Thyroid gland (tissue), 4 donors: ENCODE measurements at places on chromosomes 7 and 10. TPM values are rescaled to one million over a fixed set of nuclear protein-coding genes. Genes with fewer than 3 reads are reported as not detected.

FAM25G gene
- not detected for total RNA-seq

GHRHR gene
- not detected for total RNA-seq

HOXA7 gene
- 2.1 TPM for total RNA-seq

PAPOLB gene
- total RNA-seq = 0.40 TPM

CALD1 gene
- 167 TPM for total RNA-seq

HOXA5 gene
- total RNA-seq = 2.7 TPM

SSMEM1 gene
- total RNA-seq = not detected

CYP2C19 gene
- total RNA-seq = not detected

GRCh38 chr7:30852744-30853288 is 58.8 kb upstream of the AQP1 start:
- no peak for DNase-seq

- peak; percentile 44 for DNase-seq
These were observed 42.6 kb upstream of the CC2D2B start for GRCh38 chr10:95864906-95865813.

GRCh38 chr10:62618576-62619412 is 185.7 kb upstream of the ADO start:
- DNase-seq = no peak

DNA sequence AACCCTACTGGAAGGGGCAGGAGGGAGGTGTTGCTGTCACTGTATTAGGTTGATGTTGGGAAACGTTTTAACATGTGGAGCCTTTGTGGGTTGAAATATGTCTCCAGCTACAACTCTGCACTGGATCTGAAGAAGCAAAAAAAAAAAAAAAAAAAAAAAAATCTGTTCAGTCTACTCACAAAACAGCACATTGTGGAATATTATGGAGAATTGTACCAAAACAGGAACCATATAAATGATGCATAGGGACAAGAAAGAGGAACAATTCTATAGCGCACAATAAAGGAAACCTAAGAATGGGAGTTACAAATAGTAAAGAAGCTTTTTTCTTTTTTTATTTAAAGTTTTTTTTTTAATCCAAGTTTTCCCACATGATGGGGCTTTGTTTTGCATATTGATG is 63.8 kb downstream of the CCSER2 start:
- no peak for DNase-seq

DNA sequence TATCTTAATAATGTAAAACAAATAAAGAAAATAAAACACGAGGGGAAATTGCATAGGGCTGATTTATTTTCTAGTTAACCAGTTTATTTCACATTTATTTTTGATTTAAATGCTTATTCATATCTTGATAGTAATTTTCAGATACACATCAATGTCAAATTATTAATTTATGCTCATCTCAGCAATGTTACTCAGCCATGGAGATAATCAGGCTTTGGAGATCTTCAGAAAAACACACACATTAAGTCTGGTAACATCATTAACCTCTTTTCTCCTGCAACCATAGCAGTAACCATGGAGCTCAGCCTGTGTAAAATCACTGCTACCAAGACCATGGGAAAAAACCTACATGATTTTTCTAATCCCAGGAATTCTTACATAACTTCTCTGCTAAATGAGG is 31.9 kb upstream of the TBX20 start:
- DNase-seq = no peak

GRCh38 chr10:121311812-121312443 is 286.3 kb downstream of the FGFR2 start:
- no peak for DNase-seq

- no peak for DNase-seq
These were observed 279.8 kb upstream of the CACNA2D1 start for GRCh38 chr7:82723411-82723810.

DNA sequence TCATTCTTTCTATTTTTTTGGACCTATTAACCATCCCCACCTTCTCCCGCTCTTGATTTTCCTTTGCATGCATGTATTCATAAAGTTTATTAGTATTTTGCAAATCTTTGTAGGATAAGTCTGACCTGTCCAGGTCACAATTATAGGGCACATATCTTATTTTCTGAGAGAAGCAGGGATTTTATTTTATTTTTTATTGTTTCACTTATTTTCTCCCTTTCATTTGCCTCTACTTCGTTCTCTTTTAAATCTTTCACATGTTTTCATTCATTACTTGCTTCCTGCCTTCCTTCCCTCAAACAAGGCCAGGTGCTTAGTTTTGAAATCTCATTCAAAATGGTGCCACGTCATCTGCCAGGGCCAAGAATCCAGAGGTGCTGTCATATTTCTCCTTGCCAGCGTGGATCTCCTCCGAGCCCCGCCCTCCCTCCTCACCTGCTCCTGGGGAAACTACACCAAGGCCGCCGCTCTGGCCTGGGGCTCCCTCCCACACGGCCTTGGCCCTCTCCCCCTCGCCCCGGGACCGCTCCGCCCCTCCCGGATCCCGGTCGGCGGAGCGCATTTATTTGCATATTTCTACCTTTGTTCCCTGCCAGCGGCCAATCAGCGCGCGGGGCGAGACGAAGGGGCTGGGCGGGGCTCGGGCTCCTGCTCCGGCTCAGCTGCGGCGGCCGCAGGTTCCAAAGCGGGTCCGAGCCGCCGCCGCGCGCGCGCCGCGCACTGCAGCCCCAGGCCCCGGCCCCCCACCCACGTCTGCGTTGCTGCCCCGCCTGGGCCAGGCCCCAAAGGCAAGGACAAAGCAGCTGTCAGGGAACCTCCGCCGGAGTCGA is at the start of gene TSPAN13:
Gene TSPAN13 (plus strand): TSS at position 654 of the 830 bp plus-strand sequence. CDS start 213 bp downstream, outside the sequence.
- peak; percentile 96 for DNase-seq

DNA sequence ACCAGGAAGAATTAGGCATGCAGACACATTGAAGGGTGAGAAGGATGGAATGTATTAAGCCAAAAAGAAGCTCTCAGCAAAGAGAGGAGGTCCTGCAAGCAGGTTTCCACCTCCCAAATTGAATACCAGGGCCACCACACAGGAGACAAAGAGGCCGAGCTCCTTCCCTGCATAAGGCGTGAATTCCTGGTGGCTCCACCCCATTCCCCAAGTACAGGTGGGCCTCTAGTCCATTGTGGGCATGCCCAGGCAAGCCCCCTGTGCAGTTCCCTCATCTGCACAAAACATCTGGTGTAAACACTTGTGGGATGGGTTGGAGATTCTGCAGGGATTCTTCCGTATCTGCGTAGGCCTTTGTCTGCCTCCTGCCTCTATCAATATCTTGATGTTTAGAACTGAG is 817.5 kb downstream of the NRG3 start:
- DNase-seq = no peak

- DNase-seq = no peak
These were observed 68.5 kb upstream of the ARID5B start for GRCh38 chr10:61832866-61833481.

- no peak for DNase-seq
These were observed 53.8 kb downstream of the LHPP start for GRCh38 chr10:124515244-124515970.

DNA sequence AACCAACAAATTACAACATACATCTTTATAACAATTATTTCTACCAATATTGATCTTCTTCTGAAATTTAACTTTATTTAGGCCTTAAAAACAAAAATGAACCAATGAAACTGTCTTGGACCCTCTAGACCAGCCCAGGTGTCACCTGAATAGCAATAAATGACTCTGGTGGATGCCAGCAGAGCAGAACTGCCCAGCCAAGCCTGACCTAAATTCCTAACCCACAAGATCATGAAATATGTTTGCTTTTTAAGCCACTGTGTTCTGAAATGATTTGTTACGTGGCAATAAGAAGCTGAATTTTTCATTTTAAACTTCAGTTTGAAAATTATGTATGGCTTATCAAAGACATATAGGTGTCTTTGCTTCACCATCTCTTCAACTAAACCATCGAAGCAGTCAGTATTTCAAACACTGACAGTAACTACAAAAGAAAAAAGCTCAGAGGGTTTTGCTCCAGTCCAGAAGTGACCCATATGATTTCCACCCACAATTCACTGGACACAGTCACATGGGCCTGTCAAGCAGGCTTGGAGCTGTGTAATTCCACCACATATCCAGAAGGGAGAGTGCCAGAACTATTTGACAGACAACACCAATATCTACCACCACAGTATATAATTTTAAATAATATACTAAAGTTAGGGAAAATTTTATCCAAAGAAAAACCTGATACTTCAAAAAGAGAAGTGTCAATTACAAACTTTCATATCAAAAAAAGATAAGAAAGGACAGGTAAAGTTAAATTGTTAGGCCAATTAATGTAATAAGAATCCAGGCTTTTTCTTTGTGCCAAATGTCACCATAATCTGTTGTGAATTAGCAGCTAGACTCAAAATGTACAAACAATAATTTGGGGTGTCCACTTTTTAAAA is 94.5 kb downstream of the KMT2C start:
- peak; percentile 68 for DNase-seq
